ENCODE measurements at places on chromosomes 1 and 21.
A peak's percentile ranks its signal among the peaks of the same experiment; 100 is the strongest.

- no peak for DNase-seq
Observed at GRCh38 chr1:19529664-19530063, 44.3 kb upstream of the CAPZB start.

- no peak for DNase-seq
Observed at GRCh38 chr21:29187944-29188343, 57.5 kb downstream of the MAP3K7CL start.

GRCh38 chr1:194288238-194288637, 1101.8 kb upstream of the B3GALT2 start:
- DNase-seq: no peak

DNA sequence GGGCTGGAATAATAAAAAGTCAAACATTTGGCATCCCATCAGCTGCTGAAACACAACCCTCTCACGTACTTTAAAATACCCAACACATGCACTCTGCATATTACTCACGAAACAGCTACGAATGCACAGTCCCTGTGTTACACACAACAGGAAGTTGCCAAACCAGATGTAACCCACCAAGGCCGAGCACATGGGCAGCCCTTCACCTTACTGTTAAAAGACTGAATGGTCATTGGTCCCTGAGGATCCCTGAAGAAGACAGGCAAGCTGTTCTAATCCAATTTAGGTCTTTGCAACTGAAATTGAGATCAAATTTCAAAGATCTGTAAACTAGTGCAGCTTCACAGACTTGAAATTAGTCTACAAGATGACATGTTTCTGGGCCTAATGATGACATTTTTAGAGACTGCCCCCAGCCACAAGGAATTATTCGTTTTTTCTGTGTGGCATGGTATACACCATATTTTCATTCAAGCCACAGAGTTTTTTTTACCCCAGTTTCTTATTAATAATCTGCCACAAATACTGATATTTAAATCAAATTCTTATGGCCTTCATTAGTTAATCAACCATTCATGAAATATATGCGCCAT, 25.6 kb upstream of the IER5 start:
- DNase-seq: no peak

GRCh38 chr1:41735631-41736260, 183.0 kb downstream of the HIVEP3 start:
- DNase-seq: no peak

- peak; percentile 52 for DNase-seq
Observed at GRCh38 chr1:43836267-43836951, 97.2 kb upstream of the ARTN start.

GRCh38 chr1:118404024-118404423, 219.0 kb upstream of the SPAG17 start:
- DNase-seq: no peak

- DNase-seq: no peak
Observed at GRCh38 chr1:184684285-184685074, 70.2 kb downstream of the EDEM3 start.

GRCh38 chr21:34810786-34811185, 142.0 kb downstream of the CLIC6 start:
- DNase-seq: no peak

- no peak for DNase-seq
Observed at GRCh38 chr1:16349847-16350406, 2.4 kb downstream of the FBXO42 start.

DNA sequence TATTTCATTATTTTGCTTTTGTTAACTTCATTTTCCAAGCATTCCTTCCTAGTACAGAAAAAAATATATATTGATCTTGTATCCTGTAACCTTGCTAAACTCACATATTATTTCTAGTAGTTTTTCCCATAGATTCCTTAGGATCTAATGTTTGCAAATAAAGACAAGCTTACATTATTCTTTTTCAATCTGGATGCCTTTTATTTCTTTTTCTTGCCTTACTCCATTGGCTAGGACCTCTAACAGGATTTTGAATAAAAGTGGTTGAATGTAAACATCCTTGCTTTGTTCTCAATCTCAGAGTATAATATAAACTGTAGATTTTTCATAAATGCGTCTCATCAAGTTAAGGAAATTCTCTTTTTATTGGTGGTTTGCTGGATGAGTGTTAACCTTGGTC, 74.5 kb upstream of the GUCA2A start:
- no peak for DNase-seq

DNA sequence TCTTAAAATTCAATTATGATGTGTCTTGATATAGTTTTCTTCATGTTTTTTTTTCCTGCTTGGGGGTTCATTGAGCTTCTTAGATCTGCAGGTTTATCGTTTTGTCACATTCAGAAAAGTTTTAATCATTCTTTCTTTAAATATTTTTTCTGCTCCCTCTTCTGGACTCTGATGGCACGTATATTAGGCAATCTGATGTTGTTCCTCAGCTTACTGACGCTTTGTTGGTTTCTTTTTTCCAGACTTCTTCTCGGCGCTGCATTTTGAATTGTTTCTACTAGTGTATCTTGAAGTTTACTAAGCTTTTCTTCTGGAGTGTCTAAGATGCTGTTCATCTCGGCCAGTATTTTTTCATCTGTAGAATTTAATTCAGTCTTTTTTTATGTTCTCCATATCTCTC, 44.8 kb upstream of the FMOD start:
- DNase-seq: no peak

DNA sequence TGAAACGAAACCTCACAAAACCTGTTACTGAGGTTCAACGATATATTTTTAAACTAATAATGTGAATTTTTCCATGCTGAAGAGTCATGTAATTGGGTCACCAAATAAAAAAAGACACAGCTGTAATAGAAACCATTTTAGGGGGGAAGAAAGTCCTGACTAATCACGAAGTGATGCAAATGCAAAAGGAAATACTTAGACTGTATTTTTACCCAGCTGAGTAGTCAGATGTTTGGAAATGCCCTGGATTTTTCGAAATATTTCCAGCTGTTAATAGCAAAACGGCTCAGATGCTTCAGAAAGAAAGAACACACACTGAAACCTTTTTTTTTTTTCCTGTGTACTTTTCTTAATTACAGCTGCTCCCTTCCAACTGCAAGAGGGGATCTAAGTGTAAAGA, 210.3 kb downstream of the SETD4 start:
- DNase-seq: no peak

DNA sequence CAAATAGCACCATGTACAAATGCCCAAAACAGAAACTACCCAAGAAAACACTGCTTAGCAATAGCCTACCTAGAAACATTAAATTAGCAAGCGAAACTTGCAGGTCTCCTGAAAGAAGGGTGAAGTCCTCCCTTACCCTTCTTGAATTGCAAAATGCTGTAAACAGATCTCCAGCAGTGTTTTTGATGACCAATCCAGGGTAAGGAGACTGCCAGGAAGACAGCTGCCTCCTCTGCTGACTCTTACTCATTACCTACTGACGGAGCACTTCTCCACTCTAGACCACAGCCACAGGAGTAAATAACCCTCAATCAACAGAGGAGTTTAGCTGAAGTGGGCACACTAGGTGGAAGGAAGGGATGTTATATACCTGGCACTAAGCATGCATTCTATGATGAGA, 32.2 kb upstream of the GADD45A start:
- no peak for DNase-seq

DNA sequence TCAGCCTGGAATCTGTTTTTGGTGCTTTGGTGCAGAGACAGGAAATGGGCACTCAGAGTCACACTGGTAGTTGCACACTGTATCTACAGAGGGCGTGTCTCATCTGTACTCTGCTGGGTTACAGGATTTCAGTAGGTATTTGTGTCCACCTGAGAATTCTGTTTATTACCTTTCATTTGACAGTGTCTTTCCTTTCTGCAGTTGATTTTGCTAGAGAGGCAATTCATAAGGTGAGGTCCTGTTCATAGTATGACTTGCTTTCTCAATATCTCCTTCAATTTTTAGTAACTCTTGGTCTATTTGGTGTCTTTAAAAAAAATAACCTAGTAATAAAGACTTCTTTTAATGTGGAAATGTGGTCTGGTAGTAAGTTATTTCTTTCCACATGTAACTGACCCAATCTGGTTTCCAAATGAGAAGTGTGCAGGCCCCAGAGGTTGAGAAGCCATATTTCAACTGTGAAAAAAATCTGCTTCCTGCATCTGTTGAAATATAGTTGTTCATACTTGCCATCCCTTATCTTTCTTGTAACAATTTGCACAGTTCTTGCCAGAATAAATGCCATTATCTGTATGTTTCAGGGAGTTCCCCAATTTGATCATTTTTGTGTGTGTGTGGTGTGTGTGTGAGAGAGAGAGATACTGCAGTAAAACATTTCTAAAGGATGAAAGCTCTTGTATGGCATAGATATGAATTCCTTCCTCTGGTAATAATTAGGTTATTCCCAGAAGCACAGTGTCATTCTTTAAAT, 78.4 kb upstream of the DNAJC6 start:
- no peak for DNase-seq

DNA sequence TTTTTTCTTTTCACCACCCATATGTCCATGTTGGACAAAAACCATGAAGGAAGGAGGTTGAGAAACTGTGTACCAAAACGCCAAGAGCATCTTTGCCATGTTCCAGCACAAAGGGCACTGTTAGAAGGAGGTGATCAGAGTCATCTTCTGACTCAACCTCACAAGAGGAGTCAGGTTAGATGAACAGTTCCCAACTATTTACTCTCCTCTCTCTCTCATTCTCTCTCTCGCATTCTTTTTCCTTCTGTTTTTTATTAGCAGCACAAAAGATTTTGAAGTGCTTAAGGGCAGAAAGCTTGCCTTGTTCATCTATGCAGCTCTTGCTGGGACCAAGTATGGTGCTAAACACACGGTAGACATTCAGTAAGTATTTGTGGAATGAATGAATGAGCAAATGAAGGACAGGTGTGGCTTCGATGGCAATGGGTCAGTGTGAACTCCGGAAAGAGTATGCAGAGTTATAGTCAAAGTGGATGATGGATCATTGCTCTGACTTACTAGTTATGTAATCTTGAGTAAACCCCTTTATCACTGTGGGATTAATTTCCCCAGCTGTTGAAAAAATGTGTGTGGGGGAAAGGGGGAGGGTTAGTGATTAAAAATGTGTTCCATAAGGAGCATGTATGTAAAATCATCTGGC, 33.9 kb downstream of the DDR2 start:
- DNase-seq: no peak

GRCh38 chr1:68777851-68778250, 281.0 kb upstream of the DEPDC1 start:
- DNase-seq: no peak

GRCh38 chr1:211812584-211812983, 18.0 kb downstream of the LPGAT1 start:
- no peak for DNase-seq

DNA sequence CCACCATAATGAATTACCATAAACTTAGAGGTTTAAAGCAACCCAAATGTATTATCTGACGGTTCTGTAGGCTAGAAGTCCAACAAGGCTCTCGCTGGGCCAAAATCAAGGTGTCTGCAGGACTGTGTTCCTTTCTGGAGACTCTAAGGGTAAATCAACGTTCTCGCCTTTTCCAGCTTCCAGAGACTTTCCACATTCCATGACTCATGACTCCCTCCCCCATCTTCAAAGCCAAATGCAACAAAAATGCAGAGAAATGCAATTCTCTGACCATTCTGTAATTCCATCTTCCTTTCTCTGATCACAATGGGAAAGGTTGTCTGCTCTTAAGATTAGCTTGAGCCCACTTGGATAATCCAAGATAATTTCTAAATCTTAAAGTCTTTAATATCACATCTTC, 287.1 kb downstream of the LTN1 start:
- DNase-seq: no peak

DNA sequence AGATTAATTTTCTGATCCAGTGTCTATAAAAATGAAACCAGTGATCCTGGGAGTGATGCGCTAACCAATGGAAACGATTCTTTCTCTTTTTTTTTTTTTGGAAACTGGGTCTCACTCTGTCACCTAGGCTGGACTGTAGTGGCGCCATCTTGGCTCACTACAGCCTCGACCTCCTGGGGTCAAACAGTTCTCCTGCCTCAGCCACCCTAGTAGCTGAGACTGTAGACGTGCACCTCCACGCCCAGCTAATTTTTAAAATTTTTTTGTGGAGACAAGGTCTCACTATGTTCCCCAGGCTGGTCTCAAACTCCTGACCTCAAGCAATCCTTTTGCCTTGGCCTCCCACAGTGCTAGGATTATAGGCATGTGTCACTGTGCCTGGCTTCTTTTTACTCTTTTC, 3.4 kb upstream of the RCC2 start:
- no peak for DNase-seq

Measured in stimulated activated CD4-positive, alpha-beta T cell treated with anti-CD3 and anti-CD28 coated beads, TNF-alpha, amount 100 ng/mL, for 1 hour (primary cell).